ENCODE measurements at places on chromosomes 5 and 9. TPM values are rescaled to one million over a fixed set of nuclear protein-coding genes. Genes with fewer than 3 reads are reported as not detected.

The GABBR2 gene
- total RNA-seq, result 0.29 TPM

The IL33 gene
- not detected for total RNA-seq

The PCA3 gene
- total RNA-seq, result 0.13 TPM

- no peak for DNase-seq
Measured at GRCh38 chr9:135014311-135015010, 73.0 kb upstream of the OLFM1 start.

GRCh38 chr5:148804393-148804792 lies 22.0 kb upstream of the ADRB2 start:
- no peak for DNase-seq

GRCh38 chr9:81601639-81602623 lies 87.4 kb downstream of the TLE1 start:
- no peak for DNase-seq

DNA sequence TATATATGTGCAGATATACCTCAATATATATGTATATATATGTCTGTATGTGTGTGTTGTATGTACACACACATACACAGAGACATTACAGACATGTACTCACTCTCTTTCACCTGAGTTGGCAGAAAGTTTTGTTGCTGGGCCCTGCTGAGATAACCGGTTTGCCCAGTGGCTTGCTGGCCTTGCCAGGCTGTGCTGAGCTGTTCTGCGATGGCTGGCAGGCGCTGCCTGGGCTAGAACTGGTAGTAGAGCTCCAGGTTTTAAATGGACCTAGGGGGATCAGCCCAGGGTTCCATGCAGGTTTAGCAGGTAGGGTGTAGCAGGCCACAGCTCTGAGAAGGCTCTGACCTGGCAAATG lies 394.3 kb downstream of the GADD45G start:
- DNase-seq, result no peak

GRCh38 chr5:6461793-6462650 lies 13.4 kb downstream of the UBE2QL1 start:
- DNase-seq, result no peak

DNA sequence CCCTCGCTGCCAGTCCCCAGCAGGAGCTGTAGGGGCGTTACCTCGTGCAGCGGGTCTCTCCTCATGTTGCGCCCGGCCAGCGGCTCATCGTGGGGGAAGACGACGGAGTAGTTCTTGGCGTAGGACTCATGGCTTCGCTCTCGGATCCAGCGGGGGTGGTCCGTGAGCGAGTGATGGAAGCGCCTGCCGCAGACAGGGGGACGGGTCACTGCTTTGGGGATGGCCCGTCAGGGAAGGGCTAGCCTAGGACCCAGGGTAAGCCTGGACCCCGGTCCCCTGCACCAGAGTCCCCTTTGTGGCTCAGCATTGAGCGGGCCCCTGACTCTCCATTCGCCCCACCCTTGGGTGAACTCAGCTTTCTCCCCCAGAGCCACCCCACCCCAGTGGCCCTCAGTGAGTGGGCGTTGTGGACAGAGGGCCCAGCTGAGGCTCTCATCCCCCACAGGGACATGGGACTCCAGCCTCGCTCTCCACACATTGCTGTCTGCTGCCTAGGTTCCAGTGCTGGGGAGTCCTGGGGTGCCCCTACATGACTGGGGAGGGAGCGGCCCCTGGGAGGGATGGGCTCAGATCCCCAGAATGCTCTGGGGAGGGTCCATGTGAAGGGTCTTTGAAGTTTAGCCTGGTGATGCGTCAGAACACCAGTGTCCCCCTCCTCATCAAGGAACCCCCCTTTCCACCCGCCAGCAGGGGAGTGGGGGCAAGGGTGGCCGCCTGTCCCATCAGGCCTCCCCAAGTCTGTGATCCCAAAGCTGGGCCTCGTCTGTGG lies 29.7 kb downstream of the SARDH start:
- DNase-seq, result no peak

DNA sequence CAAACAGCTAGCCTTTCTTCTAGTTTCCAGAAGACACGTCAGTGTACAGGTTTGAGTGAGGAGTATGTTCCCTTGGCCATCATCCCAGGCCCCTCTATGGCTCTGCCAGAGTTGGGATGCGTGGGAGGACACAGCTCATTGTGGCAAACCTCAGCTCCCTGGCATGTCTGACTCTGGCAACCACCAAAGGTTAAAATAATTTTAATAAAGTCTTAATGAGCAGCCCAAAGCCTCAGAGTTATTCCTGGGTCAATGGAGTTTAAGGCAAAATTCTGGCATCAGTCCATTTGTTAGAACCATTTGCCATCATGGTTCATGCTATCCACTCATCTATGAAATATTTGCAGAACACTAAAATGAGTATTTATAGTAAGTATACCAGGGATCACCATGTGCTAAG lies 79.8 kb upstream of the PAPPA start:
- DNase-seq, result no peak

- no peak for DNase-seq
Measured at GRCh38 chr9:110287289-110287680, 31.0 kb upstream of the TXN start.

GRCh38 chr5:39025456-39025855 lies 48.7 kb downstream of the RICTOR start:
- no peak for DNase-seq

- no peak for DNase-seq
Measured at GRCh38 chr5:4022056-4022670, 426.5 kb downstream of the IRX1 start.

- no peak for DNase-seq
Measured at GRCh38 chr5:61295365-61295764, 36.7 kb upstream of the ZSWIM6 start.

Data from SK-MEL-5 (cell line).